ENCODE measurements at places on chromosomes 12 and 14. TPM values are rescaled to one million over a fixed set of nuclear protein-coding genes. Genes with fewer than 3 reads are reported as not detected.

GRCh38 chr14:93970585-93970964 is 5.8 kb downstream of the ASB2 start:
- no peaks in the 10 kb centered on the region for H3K27me3 ChIP-seq
- peaks cover 34% of the 10 kb centered on the region for H3K36me3 ChIP-seq
- H3K27ac ChIP-seq, result peak overlapping the region; percentile 98
- peaks cover 89% of the 10 kb centered on the region for H3K4me1 ChIP-seq

Gene CLEC12A
- total RNA-seq, result 0.52 TPM

GRCh38 chr12:72647139-72647538 is 375.0 kb downstream of the TRHDE start:
- no peaks in the 10 kb centered on the region for H3K27me3 ChIP-seq
- H3K4me3 ChIP-seq, result no peak overlapping the region
- DNase-seq, result no peak

Gene TC2N
- 216 TPM for total RNA-seq

GRCh38 chr12:49507139-49507538 is 31.7 kb upstream of the KCNH3 start:
- DNase-seq, result no peak
- no peak overlapping the region for H3K27ac ChIP-seq
- H3K27me3 ChIP-seq, result no peaks in the 10 kb centered on the region
- no peak overlapping the region for H3K4me3 ChIP-seq
- peaks cover 3% of the 10 kb centered on the region for H3K36me3 ChIP-seq

Measured in activated CD4-positive, alpha-beta T cell treated with anti-CD3 and anti-CD28 coated beads, Interleukin-2, amount 10 ng/mL, durations not matched to agents 7 days and 5 days (primary cell).